Lung (tissue), 17 donors: ENCODE measurements at places on chromosomes 6 and 20. TPM values are rescaled to one million over a fixed set of nuclear protein-coding genes. Genes with fewer than 3 reads are reported as not detected.

- no peak for DNase-seq
Observed at GRCh38 chr6:2599817-2600216, 150.9 kb downstream of the MYLK4 start.

DNA sequence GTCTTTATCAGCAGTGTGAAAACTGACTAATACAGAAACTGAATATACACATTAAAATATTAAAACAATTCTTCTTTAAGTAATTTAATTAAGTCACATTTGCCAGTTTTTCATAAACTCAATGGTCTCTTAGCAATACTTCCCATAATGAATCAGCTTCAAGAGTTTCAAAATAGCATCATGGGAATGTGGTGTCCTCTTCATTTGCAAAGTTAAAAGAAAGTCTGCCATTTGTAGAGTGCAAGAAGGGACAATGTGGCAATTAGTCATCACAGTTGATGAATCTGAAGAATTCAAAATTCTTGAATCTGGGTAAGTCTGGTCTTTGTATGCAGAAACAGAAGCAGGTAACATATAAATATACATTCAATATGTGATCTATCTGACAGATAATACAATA, 38.7 kb downstream of the SYNE1 start:
- no peak for DNase-seq

DNA sequence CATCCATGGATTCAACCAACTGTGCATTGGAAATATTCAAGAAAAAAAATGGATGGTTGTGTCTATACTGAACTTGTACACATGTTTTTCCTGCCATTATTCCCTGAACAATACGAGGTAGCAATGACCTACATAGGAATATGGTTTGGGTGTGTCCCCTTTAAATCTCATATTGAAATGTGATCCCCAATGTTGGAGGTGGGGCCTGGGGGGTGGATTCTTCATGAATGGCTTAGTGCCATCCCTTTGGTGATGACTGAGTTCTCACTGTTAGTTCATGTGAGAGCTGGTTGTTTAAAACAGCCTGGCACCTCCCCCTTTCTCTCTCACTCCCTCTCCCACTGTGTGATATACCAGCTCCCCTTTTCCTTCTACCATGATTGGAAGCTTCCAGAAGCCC, 139.8 kb upstream of the BACH2 start:
- no peak for DNase-seq

DNA sequence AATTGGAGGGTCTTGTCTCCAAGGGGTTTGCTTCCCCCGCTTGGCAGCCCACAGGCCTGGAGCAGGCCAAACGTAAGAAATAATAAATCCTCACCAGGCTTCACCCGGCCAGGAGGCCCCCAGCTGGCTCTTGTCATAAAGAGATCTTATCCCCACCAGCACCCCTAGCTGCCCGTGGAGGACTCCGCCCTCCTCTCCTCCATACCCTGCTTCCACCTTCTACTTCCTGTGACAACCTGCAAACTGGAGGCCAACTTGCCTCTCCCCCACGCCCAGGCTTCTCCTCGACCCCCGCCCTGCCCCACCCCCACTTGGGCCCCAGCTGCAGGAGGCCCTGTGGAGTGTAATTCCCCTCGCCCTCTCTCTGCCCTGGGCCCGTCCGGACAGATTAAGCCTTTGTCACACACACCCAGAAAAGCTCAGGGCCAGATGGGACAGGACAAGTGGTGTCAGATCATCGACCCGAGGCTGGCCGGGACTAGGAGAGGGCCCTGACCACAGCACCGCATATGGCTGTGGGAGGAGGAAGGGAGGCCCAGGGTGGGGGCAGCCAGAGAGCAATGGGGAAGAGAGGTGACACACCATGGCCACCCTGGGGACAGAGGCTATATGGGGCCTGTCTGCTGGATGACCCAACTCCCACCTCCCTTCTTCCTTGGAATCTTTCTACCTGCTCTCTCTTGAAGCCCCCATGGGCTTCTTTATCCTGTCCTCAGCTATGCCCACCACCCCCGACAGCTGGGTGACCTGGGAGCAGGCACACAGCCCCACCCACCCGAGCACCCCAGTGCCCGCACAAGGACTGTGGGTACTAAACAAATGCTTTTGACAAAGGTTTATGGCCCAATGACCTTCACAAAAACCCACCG, 3.9 kb downstream of the NOL4L start:
- DNase-seq: peak; percentile 55

DNA sequence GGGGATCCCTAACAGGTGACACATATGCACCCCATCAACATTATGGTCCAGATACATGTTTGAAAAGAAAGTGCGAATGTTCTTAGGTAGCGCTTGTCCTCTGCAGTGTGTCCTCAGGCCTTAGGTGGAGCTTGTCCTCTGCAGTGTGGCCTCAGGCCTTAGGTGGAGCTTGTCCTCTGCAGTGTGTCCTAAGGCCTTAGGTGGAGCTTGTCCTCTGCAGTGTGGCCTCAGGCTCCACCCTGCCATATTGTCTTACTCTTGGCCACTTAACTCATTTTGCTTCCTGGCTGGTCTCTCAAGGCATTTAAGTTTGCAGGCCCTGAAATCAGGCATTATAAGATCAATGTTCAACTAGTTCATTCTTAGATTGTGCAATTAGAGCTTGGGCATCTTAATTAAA, 74.7 kb upstream of the SCP2D1 start:
- DNase-seq: no peak

Gene POM121L2
- total RNA-seq: not detected

DNA sequence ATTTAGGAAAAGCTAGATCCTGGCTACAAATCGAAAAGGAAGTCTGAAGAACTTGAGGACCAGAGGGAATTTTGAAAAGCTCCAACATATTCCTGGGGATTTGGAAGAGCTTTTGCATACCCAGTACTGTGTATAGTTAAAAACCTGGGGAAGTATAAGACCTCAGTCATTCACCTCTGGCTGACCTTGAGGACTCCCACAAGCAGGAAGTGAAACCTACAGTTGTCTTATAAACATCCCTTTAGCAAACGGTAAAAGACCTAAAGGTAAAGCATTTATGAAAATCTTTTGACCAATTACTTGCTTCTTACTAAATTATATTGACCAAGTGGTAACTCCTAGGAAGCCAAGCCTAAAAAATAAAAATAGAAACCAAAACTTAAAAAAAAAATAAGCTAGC, 175.0 kb downstream of the HAO1 start:
- no peak for DNase-seq

DNA sequence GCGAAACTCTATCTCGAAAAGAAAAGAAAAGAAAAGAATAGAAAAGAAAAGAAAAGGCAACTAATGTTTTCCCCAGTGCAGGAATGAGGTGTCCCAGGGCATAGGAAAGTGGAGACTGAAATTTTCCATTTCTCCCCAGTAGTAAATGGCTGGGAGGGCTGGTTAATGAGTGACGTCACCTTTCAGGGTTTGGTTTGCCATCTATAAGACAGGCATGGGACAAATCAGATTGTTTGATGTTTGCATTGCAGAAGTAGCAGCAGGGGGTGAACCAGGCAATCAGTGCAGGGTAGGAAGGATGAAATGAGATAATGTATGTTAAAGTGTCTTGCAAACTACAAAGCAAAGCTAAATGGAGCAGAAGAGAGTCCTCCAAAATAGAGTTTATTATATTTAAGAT, 533.4 kb downstream of the PKHD1 start:
- DNase-seq: no peak

Gene SNRNP48
- total RNA-seq: 8.4 TPM

- DNase-seq: no peak
Observed at GRCh38 chr6:37488476-37488875, 11.2 kb downstream of the CCDC167 start.

Gene RFX6
- total RNA-seq: not detected

Gene KIZ
- 9.4 TPM for total RNA-seq

DNA sequence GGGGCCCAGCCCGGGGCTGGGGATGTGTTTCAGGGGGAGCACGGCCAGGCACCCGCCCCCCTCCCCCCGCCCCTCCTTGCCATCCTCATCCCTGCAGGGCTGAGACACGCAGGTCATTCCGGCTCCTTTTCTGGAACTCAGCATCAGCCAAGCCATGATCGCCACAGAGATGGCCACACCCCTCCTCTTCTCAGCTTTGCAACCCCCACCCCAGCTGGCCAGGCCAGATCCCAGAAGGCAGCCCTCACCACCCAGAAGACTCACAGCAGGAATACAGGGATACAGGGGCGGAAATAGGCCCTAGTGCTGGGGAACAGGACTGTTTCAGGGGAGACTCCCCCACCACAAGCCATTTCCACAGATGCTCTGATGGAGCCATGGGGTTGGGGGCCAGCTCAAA, 33.5 kb downstream of the YTHDF1 start:
- no peak for DNase-seq

Gene C20orf204
- 2.0 TPM for total RNA-seq

- peak; percentile 59 for DNase-seq
Observed at GRCh38 chr6:26270486-26270861, 94.5 kb upstream of the BTN3A2 start.

DNA sequence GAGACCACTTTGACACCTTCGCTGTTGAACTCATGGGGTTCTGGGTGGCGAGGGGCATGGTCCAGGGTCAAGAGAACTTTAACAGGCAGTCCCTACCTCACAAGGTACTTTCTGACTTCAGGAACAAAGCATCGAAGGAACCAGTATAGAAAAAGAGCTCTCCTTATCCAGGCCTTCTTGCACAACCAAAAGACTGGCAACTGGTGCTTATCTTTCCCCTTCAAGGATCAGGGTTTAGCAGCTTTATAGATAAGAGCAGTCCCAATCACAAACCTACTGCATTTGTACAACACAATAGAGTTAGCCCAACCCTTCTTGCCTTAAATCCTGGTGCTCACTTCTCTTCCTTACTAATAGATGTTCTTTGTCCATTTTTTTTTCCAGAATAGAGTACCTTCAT, 116.3 kb downstream of the SNX5 start:
- DNase-seq: no peak

DNA sequence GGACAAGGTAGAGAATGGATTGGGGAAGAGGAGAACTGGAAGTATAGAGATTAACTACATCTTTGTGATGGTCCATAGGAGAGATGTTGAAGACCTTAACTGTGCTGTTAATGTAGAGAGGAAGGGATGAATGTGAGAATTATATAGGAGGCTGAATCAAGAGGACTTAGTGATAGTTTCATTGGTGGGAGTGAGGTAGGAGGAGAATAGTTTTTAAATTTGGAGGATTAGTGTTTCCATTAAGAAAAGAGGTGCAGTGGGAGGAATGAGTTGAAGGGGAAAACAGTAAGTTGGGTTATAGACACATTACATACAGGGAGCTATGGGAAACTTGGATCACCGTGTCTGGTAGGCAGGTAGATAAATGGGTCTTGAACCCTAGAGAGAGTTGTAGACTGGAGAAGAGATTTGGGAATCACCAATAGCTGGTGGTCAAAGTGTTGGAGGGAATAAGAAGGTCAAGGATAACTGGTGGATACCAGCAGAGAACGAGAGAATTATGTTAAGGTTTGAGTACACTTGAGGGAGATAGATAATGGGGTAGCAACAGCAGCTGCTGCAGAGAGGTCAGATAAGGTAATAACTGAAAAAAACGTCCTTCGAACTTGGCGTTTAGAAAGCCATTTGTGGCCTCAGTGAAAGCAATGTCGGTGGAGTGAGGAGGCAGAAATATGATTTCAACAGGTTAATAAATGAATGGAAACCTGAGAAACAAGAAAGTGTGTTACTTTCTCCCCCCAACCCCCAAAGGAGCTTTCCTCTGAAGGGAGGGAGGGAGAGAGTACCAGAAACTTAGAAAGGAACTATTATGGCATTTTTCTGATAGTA, 3.1 kb downstream of the C6orf89 start:
- no peak for DNase-seq

- DNase-seq: peak; percentile 74
Observed at GRCh38 chr6:170022827-170023619, 267.9 kb downstream of the DLL1 start.

- DNase-seq: no peak
Observed at GRCh38 chr6:117555262-117555849, 47.0 kb downstream of the GOPC start.

DNA sequence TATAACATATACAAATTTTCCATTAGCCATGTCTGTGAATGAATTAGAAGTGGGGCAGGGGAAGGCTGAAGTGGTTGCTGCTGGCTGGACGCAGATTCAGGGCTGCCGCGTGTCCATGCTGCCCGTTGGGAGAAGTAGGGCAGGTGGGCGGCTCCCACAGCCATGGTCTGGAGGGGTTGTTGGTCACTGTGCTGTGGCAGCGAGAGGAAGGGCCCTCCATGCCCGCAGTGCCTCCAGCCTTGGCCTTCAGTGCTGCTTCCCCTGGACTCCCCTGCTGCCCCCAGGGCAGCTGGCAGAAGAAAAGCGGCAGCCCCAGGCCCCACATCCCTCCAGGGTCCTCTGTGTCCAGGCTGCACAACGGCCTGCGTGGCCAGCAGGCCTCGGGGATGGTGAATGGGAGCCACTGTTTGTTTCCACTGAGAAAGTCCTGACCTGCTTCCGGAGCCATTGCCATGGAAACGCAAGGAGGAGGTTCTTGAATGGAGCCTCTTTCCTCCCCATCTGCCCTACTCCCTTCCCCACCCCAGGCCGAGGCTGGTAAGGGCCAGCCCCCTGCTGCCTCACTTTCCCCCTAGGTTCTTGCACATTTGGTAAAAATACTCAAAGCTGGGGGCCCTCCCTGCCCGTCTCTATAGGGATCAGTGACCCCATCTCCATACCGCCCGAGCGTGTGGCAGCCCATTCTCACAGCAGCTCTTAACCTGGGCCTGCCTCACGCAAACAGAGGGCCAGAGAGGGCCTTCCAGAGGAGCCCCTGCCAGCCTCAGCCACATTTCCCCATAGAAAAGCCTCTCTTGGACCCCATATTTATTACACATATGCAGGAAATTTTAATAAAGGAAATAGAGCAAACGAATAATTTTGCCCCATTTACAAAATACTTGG, 113.3 kb downstream of the SASH1 start:
- no peak for DNase-seq

GRCh38 chr6:108945681-108946159, 97.5 kb downstream of the ARMC2 start:
- peak; percentile 83 for DNase-seq

- DNase-seq: no peak
Observed at GRCh38 chr6:28734443-28734959, 189.3 kb downstream of the TRIM27 start.

Gene PRICKLE4
- 6.9 TPM for total RNA-seq

DNA sequence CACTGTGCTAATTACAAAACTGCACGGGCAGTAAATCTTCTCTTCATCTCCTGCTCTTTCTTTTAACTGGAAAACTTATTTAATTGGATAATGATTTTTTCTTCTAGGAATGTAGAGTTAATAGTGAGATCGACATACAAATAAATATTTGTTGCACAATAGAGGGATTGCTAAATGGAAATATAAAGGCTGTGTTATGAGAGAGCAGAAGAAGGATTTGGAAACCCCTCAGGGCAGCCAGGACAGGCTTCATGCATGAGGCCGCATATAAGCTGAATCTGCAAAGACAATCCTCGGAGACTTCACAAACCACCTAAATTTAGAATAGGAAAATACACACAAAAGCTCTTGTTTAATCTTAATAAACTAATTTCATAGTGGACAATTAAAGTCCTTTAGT, 2.9 kb upstream of the TAAR1 start:
- peak; percentile 62 for DNase-seq

Gene GABRR1
- not detected for total RNA-seq
